ENCODE measurements at places on chromosomes 4 and X.
A peak's percentile ranks its signal among the peaks of the same experiment; 100 is the strongest.

DNA sequence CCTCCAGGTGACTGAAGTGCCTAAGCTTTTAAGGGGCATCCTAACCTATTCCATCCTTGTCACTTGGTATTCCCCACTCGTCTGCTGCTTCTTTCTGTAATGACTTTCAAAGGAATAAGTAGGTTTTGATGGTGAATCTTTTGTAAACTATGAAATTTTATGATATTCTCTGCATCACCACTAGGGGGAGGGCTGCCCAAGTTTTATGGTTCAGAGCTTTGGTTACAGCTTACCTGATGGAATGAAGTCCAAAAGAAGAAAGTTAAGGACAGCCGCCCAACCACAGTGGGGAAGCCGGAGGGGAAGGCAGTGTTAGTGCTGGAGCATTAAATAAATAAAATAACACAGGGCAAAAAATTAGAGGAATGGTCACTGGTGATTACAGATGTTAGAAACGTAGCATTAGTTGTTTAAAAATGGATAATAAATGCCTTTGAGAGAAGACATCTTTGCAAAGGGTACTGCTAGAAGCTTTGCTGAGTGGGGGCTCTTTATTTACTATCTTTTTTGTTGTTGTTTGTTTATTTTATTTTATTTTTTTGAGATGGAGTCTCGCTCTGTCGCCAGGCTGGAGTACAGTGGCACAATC is 204.9 kb downstream of the GBA3 start:
- DNase-seq, result no peak

DNA sequence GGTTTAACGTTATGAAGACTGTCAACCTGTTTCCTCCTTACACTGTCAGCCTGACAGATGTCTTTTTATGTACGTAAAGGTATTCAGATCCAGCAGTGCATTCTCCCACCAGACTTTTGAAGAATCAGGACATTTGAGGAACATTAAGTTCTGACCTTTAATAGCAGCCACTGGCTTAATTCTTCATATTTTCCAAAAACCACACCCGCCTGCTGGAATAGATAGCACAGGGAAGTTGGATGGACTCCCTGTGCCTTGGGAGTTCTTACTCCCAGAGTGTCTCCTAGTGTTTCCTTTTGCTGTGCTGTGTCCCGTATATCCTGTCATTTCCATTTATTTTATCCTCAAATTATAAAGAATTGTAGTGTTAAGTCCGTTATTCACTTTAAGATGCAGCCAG is 94.5 kb downstream of the AFF1 start:
- no peak for DNase-seq

DNA sequence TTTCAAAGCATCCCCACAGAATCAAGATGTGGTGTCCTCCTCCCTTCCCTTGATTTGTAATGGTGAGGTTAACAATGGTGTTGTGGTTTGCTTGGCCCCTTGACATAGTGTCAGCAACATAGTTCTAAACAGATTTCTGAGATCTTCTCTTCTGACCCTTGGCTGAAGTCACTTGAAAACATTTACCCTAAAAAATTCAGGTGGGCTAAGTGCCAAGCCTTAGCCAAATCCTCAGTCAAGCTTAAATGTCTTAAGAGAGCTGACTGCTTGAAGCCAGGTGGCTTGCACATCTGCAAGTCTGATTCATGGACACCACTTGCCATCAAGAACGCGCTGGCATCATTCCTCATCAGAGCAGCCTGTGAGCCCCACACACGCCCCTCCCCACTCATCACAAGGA is 173.2 kb downstream of the MGST2 start:
- DNase-seq, result no peak

- no peak for DNase-seq
Observed at GRCh38 chr4:185592438-185592837, 57.1 kb upstream of the PDLIM3 start.

GRCh38 chr4:29711226-29711625 is 1008.9 kb upstream of the PCDH7 start:
- no peak for DNase-seq

GRCh38 chr4:84750260-84750959 is 167.5 kb downstream of the CDS1 start:
- no peak for DNase-seq

DNA sequence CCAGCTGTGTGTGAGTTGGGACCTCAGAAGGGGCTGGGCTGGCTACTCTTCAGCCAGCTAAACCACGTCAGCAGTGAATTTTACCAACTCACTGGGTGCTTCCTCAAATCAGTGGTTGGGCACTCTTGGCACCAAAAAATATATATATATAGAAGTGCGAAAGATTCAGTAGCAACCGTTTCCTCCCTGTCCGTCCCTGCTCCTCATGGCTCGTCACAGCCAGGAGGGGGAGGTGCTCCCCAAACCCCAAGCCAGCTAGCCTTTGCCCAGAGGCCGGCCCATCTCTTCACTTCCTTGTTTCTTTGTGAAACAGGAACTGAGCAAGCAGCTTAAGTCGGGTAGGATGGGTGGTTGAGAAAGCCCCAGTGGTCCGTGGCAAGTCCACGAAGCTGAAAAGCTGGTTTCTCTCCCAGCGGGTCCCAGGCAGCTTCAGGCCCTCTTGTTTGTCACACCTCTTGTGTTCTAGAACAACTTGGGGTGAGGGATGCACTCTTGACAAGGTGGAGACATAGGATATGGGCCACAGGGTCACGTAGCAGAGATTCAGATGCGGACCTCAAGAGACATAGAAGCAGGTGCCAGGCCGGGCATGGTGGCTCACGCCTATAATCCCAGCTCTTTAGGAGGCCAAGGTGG is 6.8 kb upstream of the SASH3 start:
- peak; percentile 35 for DNase-seq

DNA sequence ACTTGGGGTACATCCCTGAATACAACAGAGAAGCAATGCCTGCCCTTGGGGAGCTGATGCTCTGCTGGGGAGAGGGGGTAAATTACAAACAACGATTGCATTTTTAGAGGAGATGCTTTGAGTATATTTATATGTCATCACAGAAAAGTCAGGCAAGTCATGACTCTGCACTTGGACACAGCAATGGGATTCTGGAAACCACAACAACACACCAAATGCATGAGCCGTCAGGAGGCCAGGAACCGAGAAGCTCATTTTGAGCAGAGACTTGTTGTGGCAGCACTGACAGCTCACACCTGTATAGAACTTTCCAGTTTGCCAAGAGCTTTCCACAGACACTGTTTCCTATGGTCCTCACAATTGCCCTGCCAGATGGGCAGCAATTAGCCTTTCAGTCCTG is 113.2 kb upstream of the RBPJ start:
- no peak for DNase-seq

DNA sequence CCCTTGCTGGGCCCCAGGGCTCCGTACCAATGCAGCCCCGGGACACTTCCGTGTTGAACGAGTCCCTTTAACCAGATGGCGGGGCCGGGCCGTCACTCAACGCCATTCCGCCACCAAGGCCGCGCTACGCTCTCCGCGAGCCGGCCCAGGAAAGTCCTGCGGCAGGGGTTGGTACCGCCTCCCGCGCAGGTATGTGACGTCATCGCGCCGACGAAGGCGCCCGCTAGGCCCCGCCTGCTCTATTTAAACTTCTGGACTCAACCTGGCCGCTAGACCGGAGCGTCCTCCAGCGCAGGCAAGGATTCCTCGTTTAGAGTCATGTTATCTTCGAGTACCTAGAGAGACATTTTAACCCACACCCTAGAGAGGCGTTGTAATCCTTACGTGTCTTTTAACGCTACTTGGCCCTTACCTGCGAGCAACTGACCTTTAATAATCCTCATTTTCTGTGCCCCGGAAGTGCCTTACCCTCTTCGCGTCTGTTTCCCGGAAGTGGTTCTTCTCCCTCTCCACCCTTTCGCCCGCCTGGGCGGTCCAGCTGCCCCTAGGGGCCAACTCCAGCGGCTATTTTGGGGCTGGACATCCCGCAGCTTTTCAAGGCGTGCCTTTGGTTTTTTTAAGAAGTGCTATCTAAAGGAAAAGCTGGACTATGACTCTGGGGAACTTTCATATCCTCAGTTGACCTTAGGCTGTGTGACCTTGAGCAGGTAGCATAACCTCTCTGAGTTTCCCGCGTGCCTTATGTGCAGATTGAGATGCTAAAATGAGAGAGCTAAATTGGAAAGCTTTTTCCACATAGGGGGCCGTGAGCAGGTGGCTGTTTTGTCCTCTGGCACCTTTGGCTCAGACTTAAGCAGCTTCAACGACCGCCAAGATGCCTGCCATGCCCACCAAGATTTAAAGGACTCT is at the start of gene PNPLA4:
PNPLA4 (minus strand) TSS at position 155 of the 909 bp plus-strand sequence. CDS start 1,294 bp downstream, outside the sequence.
- DNase-seq, result peak; percentile 81

DNA sequence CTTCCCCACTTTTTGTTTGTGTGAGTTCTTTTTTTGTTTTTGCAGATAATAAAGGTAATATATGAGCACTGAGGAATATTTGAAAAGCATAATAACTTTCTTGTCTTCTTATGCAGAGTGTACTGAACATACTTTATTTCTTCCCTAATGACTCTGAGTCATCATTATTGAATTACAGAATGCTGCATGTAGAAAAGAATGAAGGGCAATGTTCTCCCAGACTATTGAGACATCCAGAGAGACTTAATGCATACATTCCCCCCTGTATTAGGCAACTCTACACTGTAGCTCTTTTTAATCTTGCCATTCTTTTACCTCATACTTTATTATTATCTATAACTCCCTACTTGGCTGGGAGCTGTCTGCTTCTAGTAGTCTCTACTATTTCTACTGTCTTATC is 240.5 kb upstream of the ANKRD50 start:
- DNase-seq, result no peak

GRCh38 chr4:169996379-169997240 is 29.6 kb downstream of the MFAP3L start:
- DNase-seq, result no peak

DNA sequence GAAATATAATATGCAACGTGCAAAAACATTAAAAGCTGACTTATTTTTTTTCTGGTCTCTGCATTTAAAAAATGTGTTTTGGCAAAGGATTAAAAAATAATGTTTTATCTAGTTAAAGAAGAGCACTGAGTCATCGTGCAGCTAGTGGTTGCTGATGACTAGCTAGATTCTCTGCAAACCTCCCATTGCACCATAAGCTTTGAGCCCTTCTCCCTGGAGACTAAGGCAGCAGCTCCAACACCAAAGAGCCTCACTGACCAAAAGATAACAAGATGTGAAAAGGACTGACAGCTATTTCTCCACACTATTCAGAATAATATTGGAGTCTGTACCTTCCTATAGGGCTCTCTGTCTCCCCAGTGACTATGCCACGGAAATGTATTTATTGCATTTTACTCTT is 424.3 kb downstream of the SLITRK2 start:
- no peak for DNase-seq

GRCh38 chr4:45078201-45078600 is 351.8 kb upstream of the GNPDA2 start:
- no peak for DNase-seq

GRCh38 chr4:67542076-67542475 is 3.2 kb downstream of the CENPC start:
- no peak for DNase-seq

DNA sequence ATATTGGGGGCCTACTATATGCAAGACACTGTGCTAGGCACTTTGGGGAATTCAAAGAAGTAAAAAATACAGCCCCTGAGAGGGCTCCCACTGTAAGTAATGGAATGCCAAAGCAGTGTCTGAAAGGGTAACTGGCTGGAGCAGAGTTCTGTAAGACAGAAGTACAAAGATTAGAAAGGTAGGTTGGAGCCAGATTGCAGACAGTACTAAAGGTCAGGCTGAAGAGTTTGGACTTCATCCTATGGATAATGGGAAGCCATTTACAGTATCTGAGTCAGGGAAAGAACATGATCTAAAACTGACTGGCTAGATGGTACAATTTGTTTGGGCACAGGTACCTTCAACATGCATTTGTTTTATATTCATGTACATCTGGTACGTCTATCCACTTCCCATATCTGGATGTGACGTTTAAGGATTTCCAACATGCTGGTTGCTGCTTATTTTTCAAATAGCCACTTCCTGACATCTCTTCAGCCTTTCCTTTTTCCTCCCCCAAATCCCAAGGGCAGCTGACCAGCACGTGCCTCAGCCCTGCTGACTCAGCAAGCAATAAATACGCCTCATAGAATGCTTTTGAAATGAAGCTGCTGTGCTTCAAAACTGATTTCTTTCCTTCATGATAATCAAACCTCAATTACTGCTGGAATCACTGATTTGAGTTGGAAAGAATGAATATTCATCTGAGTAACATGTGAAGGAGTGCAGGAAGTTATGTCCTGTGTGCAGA is 9.5 kb downstream of the ENOX2 start:
- no peak for DNase-seq

DNA sequence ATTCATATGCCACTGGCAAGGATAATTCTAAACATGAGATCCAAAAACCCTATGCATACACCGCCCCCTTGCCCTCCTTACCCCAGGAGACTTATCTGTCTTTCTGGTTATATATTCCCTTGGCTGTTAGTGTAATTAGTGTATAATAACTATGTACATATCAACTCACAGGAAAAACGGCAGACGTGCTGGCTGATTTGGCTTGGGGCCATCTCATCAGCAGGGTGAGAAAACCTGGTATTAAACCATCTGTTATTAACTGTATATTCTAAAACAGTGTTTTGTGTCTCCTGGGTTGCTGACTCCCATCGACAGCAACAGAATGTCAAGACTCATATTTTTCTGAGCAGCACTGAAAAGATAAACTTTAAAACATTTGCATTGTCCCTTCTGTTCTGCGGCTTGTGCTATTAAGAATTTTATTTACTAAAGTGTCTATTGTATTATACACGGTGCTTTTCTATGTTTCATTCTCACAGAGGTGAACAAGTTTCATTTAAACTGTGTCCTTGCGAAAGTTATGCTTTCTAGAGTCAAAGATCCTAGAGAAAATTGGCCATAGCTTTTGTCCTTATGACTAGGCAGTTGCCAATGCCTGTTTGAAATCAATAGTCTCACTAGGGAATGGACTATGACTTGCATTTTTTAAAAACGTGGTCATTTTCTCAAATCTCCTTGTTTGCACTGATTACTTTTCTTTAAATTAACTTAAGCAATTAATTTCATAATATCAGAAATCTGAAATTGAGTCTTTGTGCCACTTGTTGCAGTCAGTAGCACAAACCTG is 211.5 kb upstream of the MID1 start:
- no peak for DNase-seq

DNA sequence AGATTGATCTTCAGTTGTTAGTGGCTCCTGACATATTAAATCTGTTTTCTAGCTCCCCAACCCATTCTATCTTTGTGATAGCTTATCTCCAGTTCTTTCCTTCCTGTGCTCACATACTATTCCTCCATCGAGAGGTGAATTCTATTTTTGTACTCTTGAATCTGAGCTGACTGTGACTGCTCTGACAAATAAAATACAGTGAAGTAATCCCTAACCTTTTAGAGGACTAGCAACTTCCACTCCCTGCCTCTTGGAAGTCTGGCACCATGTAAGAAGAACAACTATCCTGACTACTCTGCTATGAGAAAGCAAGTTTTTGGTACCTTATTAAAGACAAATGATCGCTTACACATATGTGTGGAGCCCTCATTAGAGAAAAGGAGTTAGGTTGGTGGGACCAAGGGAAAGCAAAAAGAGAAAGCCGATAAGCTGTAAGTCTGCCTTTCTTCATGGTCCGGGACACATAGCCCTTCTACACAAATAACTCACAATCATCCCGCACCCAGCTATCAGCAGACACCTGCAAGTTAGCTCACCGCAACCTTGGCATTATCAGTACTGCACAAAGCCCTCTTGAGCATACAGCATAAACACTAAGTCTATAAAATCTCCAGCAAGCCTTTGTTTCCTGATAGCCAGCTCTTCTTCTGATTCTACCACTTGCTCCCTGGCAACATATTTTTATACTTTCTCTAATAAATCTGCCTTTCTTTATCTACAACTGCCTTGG is 13.5 kb upstream of the PPM1K start:
- DNase-seq, result no peak
